ENCODE measurements at places on chromosomes 2 and 18.

- no peak for DNase-seq
Measured at GRCh38 chr2:185919155-185919554, 180.6 kb downstream of the FSIP2 start.

DNA sequence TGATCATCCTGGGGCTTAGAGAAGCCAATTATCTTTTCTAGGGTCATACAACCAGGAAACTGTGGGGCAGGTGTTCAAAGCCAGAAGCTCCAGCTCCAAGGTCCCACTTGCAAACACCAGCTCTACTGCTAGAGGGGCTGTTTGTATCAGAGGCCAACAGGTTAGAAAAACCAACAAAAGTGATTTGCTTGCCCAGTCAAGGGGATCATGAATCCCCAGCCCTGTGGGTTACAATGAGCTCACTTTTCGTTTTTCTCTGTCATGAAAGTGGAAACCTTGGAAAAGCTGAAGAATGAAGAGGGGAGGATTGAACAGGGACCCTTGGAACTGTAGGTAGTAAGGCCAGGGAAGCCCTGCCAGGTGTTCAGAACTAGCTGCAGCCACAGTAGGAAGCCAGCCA, 119.2 kb downstream of the SPP2 start:
- no peak for DNase-seq

DNA sequence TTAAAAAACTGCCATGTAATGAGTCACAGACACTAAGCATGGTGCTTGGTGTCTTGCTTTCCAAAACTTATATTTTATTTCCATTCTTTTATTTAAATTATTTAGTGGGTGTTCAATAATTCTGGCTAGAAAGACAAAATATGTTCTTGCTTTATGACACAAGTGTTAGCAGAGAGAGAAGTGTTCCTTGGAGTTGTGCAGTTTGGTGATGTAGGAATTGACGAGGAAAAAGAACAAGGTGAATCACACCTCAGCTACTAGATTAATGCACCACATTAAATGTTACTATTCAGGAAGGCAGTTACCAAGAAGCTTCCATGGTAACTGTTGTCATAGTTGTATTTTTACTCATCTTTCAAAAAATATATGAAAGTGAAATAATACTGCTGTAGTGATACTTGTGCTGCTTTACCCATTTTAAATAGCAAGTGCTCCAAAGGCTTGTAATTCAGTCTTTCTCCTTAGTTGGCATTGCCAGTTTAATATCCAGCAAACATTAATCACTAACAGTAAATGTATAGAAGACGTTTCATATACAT, 28.3 kb downstream of the ADAM23 start:
- no peak for DNase-seq

- no peak for DNase-seq
Measured at GRCh38 chr2:168850846-168851245, 39.4 kb downstream of the SPC25 start.

GRCh38 chr2:40256649-40257048, 195.2 kb downstream of the SLC8A1 start:
- DNase-seq = no peak

- DNase-seq = no peak
Measured at GRCh38 chr2:33530690-33531548, 54.5 kb downstream of the RASGRP3 start.

Data from right kidney (tissue), 9 donors.